ENCODE measurements at places on chromosomes 12 and 14.

DNA sequence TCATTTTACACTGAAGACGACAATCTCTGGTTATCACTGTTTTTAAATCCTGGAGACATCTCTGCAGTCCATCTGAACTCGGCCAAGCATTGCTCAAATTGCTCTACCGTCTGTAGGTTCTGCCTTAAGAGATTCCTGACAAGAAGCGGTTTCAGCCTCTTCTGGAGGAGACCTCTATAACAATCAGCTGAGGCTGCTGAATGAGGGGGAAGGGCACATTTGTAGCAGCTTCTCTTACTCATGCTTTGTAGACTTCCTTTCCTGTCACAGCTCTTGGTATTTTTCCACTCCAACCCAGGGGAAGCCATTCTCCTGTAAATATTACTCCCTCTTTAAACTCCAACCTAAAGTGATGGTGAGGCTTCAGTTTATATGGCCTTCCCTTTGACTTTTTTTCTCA, 3.0 kb downstream of the ARG2 start:
- DNase-seq, result no peak

DNA sequence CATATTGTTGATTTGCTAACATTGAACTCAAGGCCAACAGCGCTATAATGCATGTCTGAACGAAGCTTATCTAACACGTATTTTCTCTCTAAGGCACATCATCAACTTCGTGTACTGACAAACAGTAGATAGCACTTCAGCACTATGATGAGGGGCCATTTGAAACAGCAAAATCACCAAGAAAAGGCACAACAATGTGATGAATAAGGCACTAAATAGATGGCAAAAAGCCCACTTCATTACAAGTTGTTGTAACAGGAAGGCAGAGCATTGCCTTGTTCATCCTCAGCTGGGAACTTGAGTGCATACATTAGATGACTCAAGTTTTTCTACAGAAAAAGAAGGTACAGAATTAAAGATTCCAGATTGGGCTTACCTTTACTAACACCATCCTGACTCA, 75.2 kb downstream of the LIN7A start:
- DNase-seq, result no peak

GRCh38 chr12:21888276-21888863, 52.9 kb downstream of the ABCC9 start:
- DNase-seq, result no peak

DNA sequence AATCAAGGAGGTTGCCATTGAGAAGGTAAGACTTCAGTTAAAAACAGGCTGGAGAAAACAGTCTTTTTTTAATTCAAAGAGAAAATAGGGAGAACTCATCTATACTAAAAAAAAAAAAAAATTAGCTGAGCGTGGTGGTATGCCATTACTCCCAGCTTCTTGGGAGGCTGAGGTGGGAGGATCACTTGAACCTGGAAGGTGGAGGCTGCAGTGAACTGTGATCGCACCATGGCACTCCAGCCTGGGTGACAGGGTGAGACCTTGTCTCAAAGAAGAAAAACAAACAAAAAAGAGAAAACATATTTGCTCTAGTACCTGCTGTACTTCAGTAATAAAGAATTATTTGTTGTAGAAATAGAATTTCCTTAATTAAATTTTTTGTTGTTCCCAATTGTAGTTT, 68.6 kb downstream of the DNAH10 start:
- no peak for DNase-seq

GRCh38 chr12:10982244-10982643, 4.5 kb downstream of the TAS2R50 start:
- DNase-seq, result no peak

GRCh38 chr12:66288121-66288520, 14.2 kb upstream of the HELB start:
- DNase-seq, result peak; percentile 38

DNA sequence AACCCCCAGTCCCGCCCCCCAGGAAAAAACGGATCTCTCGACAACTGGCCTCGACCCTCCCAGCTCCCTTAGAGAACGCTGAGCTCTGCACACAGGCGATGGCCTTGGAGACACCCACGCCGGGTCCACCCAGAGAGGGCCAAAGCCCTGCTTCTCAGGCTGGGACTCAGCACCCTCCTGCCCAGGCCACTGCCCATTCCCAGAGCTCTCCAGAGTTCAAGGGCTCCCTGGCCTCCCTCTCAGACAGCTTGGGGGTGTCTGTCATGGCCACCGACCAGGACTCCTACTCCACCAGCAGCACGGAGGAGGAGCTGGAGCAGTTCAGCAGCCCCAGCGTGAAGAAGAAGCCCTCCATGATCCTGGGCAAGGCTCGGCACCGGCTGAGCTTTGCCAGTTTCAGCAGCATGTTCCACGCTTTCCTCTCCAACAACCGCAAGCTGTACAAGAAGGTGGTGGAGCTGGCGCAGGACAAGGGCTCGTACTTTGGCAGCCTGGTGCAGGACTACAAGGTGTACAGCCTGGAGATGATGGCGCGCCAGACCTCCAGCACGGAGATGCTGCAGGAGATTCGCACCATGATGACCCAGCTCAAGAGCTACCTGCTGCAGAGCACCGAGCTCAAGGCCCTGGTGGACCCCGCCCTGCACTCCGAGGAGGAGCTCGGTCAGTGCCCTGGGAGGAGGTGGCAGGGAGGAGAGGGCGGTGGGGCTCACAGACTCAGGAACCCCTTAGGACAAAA, 95.8 kb downstream of the LGMN start:
- DNase-seq, result no peak

- no peak for DNase-seq
These were observed 48.7 kb downstream of the ACADS start for GRCh38 chr12:120774169-120774916.

DNA sequence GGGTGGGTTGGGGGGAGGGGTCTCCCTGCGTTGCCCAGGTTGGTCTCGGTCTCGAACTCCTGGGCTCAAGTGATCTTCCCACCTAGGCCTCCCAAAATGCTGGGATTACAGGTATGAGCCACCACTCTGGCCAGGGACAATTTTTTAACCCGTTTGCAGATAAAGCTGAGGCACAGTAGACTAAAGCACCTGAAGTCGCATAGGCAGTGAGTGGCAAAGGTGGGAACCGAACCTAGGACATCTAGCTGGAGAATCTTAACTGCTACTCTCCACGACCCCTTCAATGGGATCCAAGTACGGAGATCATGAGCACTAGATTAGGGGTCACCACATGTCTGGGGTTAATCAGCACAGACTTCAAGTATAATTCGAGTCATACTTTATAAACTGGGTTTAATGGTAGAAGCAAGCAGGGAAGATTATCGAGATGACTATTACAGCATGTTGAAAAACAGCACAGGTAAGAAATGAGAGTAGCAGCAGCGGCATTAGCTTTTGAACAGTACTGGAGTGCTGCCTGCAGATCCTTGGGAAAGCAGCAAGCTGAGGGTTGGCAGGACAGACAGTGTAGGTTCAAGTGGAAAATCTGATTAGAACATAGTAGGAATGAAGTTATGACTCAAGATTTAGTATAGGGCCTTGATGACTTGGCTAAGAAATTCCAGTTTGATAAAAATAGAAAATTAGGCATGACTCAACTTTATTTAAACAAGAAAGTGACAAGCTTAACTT, 23.9 kb downstream of the NID2 start:
- no peak for DNase-seq

DNA sequence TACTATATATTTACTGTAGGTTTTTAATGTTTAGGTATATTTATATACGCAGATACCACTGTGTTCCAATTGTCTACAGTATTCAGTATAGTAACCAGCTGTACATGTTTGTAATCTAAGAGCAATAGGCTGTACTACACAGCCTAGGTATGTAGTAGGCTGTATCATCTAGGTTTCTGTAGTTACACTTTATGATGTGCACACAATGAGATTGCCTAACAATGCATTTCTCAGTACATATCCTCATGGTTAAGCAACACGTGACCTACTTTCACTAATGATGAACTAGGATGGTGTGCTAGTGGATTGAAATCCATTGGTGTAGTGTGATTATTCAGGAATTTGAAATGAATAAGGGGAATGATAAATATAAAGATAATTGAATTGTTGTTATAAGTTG, 77.7 kb downstream of the ETNK1 start:
- no peak for DNase-seq

DNA sequence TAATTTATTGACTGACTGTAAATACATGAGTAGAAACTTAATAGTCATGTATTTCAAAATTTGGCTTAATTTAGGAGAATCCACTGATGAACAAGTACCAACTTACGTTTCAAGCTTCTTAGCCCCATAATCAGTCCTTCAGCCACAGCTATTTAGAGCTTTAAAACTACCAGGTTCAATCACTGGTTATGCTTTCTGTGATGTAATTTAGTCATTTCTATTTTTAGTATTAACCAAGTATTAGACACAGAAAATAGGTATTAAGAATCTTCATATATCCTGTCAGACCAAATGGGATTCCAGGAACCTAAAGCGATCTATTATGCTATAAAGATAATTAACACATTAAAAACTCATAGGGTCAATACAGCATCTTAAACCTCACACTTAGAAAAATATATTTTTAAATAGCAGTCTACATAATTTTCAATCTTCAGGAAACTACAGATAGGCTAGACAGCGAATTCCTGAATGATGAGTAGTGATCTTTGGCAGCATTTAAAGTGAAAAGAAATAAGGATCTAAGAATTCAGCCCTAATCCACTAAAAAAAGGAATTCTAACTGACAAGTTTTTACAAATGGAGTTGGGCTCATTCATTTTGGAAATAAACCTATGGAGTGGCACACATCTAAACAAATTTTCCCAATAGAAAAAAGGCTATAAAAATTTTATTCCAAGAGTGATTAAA, 51.5 kb downstream of the ZC3H14 start:
- DNase-seq, result no peak

- DNase-seq, result no peak
These were observed 9.0 kb upstream of the DCN start for GRCh38 chr12:91191513-91192111.

DNA sequence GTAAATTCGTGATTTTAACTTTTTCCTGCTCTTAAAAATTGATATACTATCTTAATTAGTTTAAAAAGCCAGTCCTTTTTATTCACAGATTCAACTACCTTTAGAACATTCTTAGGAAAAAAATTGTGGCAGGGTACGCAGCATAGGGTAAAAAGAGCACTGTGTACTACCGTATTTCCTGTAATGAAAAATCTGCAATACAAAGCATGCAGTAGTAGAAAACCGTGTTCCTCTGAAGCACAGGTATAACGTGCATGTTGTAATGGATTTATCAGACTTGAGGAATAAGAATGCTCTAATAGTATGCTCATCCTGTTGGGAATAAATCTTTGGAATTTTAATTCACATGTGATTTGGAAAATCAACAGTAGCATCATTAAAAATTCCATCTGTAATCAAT, 140.5 kb downstream of the UNC79 start:
- no peak for DNase-seq

GRCh38 chr12:6038160-6038559, 86.3 kb downstream of the VWF start:
- DNase-seq, result peak; percentile 7

DNA sequence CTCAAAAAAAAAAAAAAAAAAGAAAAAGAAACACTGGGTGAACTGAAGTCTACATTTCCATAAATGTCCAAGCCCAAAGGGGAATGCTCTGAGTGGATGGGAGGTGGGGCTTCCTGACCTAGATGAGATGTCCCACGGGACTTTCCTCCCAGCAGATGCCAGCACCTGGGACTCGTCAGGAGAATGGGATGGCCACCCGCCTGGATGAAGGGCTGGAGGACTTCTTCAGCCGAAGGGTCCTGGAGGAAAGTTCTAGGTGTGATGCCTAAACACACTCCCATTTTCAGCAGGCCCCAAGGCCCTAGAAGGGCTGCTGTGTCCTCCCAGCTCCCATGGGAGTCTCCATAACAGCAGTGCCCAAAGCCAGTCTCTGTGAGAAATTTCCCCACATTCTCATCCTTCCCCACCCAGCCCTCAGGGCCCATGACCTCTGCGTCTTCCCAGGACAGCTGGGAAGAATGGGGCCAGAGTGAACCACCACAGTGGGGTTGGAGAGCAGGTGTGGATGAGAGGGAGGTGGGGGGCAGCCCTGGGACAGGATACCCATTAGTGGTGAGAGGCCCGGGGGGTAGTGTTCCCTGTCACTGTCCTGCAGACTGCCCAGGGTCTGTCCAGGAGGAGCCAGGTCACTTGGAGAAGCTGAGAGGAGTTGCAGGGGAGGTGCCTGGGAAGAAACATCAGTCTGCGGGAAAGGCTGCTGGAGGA, 7.1 kb upstream of the CPNE6 start:
- no peak for DNase-seq

- no peak for DNase-seq
These were observed 25.2 kb upstream of the PNMA1 start for GRCh38 chr14:73739174-73739898.

DNA sequence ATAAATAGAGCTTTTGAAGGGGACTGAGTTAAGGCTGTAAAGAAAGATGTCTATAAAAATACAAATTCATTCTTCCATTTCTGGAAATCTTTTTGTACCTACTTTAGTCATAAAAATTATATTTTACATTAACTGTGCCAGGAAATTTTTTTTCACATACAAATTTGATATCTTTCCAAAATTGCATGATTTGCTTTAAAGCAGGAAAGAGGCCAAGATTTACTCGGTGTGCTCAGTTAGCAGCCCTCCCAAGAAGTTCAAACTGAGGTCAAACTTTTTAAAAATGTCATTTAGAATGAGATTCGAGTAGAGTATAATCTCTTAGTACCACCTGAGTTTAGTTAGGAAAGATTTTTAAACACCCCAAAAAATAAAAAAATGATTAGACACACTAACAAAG, 173.2 kb upstream of the GRIP1 start:
- DNase-seq, result no peak

DNA sequence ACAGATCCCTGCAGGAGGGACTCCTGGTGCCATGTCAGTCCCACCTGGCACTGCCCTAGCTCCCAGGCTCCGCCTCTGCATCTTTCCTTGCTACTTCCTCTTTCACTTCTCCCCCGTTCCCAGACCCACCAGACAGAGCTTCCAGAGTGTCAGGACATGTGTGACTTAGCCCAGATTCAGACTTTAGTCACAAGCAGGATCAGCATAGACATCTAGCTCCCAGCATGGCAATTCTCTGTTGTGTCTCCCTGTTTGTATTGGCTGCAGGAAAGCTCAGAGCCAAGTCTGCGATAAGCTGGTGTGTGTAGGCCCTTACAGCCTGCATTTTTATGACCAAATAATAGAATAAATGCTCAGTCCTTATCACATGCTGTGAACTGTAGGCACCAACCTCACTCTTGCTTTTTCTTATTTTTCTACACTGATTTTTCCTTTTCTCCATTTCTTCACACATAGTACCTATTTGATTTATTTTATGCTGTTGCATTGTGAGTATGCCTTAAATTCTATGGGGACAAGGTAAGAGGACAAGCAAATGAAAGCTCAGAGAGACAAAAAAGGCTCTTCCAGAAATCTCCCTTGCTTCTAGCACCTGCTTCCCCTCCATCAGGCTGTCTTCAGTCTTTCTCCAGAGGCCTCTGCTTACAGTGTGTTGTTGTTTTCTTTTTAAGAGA, 5.9 kb downstream of the DHRS2 start:
- DNase-seq, result no peak

DNA sequence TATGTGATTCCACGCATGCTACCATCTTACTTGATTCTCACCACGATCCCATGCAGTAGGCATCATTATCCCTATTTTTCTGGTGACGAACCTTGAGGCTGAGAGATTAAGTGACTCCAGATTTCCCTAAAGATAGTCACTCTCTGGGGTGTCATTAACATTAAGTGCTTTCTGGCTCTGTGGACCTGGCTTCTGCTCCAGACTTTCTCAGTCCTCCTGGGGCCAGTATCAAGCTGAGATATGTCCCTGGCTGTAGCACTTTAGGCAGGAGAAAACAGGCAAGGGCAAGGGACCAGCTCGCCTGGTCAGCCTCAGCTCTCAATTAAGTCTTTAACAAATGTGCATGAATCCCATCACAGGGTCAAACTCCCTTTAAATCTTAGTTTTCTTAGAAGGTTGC, 38.3 kb upstream of the PRB2 start:
- DNase-seq, result no peak

Measured in activated T-cell treated with anti-CD3 and anti-CD28 coated beads for 4 hours (primary cell).